ENCODE measurements at places on chromosomes 16 and 17.
A peak's percentile ranks its signal among the peaks of the same experiment; 100 is the strongest.

DNA sequence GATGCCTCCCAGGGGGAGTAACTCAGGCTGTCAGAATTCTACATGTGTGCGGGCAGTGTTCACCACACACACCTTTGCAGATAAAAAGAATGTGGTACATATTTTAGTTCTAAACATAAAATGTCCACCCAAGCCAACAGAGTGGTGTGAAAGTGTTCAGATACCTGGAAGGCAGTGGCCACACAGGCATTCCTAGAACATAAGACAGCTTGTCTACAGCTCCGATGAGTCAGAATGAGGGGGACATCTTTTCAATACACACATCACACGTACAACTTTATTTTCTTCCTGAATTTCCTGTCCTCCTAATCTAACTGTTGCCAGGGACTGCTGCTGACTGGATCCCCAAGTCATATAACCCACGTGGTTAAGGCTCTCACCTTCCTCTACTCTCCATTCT is 142.3 kb downstream of the ZFHX3 start:
- no peak for DNase-seq

DNA sequence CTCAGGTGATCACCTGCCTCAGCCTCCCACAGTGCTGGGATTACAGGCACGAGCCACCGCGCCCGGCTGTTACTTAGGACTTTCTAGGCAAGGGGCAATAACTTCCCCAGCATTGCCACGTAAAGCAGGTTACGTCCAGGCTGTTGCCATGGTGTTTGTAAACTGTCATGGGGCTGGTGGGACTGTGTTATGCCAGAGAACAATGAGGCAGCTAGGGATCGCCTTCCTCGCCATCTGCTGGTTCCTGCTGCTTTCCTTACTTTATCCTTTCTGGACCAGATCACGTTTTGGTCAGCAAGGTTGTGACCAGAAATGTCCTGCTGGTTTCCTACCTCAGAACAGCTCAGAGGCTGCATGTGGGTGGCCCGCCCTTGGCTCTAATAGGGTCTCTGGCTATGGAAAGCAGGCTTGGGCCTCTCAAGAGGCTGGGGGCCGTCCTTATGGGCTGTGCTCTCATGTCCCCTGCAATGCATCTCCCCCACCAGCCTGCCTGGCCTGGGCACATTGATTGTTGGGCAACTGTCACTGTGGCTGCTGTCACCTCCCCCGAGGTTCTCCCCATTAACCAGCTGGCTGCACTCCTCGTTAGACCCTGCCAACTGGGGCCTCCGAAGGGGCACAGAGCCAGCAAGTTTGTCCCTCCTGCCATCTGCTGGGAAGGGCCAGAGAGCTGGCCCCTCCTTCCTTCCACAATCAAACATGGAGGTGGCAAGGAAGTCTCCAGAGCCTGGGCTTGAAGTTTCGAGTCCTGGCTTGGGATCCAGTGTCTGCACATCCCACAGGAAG is 28.2 kb upstream of the ZC3H18 start:
- no peak for DNase-seq

DNA sequence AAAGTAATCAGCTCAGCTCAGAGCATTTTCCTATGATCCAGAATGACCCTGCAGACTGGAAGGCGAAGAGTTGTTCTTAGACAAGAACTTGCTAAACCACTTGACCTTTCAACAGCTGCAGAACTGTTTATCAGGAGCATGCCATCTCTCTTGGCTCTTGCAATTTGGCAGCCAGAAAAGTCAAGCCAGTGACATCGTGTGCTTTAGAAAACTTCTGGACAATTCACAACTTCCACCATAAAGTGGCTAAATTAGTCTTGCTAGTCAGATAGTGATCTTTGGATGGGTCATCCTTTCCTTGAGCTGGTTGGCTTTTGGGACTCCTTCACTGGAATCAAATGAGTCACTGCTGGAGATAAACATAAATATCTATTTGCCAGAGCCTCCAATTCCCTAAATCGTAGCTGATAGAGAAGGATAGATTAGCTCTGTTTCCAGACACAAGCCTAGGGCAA is 146.5 kb downstream of the MAP2K6 start:
- DNase-seq = no peak

GRCh38 chr17:49727380-49727779 is 19.6 kb upstream of the SLC35B1 start:
- DNase-seq = no peak

- DNase-seq = no peak
These were observed 146.0 kb downstream of the CDH11 start for GRCh38 chr16:64975821-64976220.

- DNase-seq = no peak
These were observed 54.0 kb downstream of the AKAP1 start for GRCh38 chr17:57138956-57139576.

- DNase-seq = no peak
These were observed 503.4 kb downstream of the MAF start for GRCh38 chr16:79097166-79097565.

GRCh38 chr17:53912117-53912516 is 89.4 kb downstream of the KIF2B start:
- no peak for DNase-seq

- no peak for DNase-seq
These were observed 39.7 kb upstream of the PVALEF start for GRCh38 chr17:81125573-81126081.

DNA sequence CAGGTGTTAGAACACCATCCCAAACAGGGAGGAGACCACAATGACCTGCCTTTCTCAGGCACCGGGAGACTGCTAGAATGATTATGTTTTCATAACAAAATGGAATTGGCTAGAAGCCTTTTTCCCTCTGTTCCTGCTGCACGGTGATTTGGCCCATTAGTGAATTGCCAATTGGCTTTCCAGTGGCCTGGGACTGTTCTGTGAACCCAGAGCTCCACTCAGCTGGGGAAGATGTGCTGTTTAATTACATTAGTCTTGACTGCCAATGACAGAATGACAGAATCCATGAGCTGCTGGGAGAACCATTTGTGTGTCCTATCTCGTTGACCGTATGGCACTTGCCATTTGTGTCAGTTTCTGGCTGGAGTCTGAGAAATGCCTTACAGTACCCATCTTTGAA is 242.9 kb downstream of the CDH11 start:
- DNase-seq = no peak

- DNase-seq = no peak
These were observed 5.6 kb downstream of the KIF1C start for GRCh38 chr17:5003214-5003867.

DNA sequence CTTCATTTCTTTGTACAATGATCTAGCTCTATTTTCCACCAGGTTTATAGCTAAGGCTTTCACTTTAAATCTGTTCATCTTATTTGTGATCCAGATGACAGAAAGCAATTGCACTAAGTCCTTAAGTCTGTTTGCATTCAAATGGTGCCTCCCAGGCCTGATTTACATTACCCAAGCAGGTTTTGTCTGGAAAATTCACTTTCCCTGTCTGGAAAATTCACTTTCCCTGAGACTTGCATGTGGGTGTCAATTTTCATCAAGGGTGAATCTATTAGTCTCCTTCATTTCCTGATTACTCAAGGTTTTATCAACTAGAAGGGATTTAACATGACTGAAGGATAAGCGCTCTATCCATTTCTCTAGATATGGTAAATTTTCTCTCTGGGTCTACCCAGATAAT is 1480.2 kb upstream of the GOT2 start:
- DNase-seq = no peak

DNA sequence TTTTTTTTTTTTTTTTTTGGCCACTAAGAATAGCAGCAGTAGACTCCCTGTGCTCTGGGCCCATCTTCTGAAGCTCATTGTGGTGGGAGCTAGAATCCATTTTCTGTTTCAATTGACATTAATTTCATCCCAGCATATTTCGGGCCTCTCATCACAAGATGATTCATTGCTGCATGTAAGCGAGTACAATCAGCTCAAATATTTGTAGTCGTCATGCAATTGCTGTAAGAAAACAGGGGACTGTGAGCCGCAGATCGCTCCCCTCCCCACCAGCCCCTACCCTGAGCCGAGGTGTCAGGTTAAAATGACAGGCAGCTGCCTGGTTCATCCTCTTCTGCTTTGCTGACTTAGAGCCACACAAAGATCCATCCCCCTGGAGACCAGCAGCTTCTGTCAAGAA is 358.8 kb upstream of the CDH5 start:
- no peak for DNase-seq

- DNase-seq = no peak
These were observed 3.3 kb downstream of the GRN start for GRCh38 chr17:44348234-44348987.

- no peak for DNase-seq
These were observed 11.2 kb downstream of the CASC3 start for GRCh38 chr17:40151414-40151963.

- no peak for DNase-seq
These were observed 238.2 kb downstream of the RBFOX3 start for GRCh38 chr17:79372470-79373238.

GRCh38 chr16:72811188-72811720 is 236.7 kb downstream of the ZFHX3 start:
- no peak for DNase-seq

DNA sequence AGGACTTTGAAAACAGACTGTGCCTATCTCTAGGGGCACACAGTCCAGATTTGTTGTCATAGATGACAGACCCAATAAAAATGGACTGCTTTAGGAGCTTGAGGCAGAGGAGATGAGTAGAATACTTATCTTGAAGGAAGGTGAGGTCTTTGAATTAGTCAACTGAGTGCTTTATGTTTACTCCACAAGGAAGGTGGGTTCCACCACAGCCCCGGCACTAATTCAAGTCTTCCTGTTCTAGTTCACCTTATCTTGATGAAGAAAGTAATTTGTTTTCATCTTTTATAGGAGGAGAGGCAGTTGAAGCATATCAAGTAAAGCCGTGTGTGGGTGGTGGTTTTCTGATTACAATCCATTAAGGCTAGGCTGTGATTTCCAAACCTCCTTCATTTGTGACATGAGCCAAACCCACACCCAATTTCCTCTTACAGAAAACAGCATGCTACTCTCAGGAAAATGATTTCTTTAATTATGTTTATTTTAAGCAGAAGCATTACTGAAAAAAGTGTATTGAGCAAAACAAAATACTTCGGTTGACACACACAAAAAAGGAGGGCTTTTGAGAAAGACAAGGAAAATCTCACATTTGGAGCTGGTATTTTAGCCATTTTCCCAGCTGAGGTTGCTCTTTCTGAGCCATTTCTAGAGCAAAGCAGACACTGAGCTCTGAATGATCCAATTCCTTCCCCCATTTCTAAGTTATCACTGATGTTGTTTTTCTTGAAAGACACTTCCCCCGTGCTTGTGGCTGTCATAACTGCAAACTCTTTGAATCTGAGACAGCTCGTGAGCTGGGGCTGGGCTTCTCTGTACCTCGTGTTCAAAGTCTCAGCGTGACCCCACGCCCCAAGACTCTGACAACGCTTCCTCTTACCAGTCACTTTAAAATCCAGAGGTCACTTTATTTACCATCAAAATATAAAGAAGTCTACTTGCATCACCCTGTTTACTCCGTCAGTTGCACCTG is 35.4 kb downstream of the CDRT15 start:
- peak; percentile 84 for DNase-seq

GRCh38 chr17:52170963-52171572 is 12.6 kb upstream of the CA10 start:
- no peak for DNase-seq

- DNase-seq = no peak
These were observed 117.8 kb downstream of the SLC39A11 start for GRCh38 chr17:72974605-72975232.

DNA sequence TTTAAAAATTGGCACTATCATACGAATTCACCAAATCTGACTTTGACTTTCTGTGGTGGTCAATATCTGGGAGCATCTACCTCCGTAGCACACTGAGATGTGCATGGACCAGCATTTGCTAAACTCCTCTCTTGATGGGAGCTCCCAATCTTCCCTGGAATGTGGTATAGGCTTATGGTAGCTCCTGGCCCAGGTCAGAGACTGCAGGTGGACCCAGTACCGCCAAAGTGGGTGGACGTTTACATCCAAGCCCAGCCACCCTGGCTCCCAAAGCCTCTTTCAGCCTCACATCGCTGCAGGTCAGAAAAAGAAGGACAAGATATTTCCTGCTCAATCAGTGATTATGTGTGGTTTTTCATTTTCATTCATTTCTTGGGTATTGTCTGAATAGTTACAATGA is 43.1 kb upstream of the NKD1 start:
- DNase-seq = no peak

- no peak for DNase-seq
These were observed 24.2 kb upstream of the RBBP6 start for GRCh38 chr16:24515186-24515585.

GRCh38 chr16:75929046-75929445 is 202.8 kb upstream of the CPHXL start:
- no peak for DNase-seq

DNA sequence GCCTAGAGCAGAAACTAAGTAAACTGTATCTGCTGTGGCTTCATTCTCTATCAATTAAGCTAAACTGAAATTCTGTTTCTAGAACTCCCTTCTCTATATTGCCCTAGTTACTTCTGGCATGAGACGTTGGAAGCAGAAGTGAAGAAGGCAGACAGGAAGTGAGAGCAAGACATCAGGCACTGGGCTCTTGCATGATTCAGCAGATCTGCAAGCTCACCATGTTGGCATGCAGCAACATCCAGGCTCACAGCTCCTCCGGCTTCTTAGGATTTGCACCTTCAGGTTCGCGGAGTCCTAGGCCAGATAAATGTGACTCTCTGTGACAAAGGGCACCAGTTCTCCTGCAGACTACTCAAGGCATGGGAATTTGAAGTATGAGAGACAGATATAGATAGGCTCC is 148.3 kb downstream of the CDH8 start:
- no peak for DNase-seq

DNA sequence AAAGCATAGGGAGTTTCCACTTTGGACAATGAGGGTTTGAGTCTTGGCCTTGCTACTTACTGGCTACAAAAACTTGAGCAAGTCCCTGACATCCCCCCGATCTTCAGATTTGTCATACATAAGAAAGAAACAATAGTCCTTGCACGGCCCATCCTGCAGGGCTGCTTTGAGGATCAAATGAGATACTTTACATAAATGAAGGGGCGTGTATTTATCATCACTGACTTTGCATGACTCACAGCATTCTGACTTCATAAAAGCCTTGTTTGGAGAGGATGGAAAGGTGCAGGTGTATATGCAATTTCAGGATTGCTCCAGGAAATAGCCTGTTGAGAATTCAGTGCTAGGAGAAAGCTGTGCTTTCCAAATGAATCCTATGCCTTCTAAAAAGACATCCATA is 465.0 kb upstream of the MAF start:
- DNase-seq = no peak

All from T-helper 2 cell treated with Interferon-gamma antibody and Interleukin-4, amounts not matched to agents 5 μg/mL and 100 μg/mL, for 36 hours (primary cell).